NCI-H2227 treated with DMSO at 0.1 percent for 48 hours (cell line): ENCODE measurements at places on chromosomes 3 and 15.

DNA sequence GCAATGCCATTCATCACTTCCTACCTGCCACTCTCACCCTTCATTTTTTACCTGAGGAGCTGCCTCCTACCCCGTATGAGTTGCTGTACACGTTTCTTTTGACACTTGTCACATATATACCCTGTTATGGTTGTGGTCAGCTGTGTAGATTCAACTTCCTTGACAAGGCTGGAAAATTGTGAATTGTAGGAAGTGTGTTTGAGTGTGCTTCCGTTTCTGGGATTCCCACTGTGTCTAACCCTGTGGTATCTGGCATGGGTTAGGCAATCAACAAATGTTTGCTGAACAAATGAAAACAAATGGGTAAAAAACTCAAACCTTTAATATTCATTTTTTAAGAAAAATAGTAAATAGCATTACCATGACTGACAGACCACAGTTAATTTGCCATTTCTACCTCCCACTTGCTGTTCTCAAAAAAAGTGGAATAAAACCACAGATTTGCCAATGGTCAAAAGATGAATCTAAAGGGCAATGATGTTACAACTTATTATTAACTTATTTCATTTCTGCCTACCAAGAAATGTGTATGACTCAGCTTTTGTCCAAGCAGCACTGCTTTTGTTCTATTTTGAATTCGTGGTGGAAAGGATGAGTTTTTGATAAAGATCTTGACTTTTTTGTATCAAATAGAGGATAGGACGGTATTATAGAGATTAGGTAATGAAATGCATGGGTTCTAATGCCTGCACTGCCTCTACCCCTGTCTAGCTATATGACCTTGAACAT, 404.6 kb downstream of the LPP start:
- no peak for DNase-seq

DNA sequence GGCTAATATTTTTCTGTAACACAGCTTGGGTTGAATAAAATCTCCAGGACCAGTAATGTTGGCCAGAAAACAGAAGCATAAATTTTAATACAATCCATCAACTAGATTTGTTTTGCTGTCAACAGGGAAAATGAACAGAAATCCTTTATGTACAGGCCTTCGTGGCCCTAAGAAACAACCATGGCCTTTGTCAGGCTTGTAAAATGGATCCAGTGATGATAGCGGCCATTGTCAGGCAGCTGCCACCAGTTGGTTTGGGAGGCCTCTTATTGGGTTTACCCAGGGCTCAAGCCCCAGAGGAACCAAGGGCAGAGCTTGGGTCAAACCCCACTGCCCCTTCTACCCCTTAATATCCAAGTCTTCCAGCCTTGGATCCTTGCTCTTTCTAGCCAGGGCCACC, 5.6 kb upstream of the FYCO1 start:
- DNase-seq: no peak

GRCh38 chr15:34952481-34952880, 17.1 kb downstream of the AQR start:
- no peak for DNase-seq

GRCh38 chr3:153469162-153469561, 307.1 kb downstream of the RAP2B start:
- no peak for DNase-seq

GRCh38 chr3:30655187-30655812, 48.9 kb downstream of the TGFBR2 start:
- DNase-seq: no peak

DNA sequence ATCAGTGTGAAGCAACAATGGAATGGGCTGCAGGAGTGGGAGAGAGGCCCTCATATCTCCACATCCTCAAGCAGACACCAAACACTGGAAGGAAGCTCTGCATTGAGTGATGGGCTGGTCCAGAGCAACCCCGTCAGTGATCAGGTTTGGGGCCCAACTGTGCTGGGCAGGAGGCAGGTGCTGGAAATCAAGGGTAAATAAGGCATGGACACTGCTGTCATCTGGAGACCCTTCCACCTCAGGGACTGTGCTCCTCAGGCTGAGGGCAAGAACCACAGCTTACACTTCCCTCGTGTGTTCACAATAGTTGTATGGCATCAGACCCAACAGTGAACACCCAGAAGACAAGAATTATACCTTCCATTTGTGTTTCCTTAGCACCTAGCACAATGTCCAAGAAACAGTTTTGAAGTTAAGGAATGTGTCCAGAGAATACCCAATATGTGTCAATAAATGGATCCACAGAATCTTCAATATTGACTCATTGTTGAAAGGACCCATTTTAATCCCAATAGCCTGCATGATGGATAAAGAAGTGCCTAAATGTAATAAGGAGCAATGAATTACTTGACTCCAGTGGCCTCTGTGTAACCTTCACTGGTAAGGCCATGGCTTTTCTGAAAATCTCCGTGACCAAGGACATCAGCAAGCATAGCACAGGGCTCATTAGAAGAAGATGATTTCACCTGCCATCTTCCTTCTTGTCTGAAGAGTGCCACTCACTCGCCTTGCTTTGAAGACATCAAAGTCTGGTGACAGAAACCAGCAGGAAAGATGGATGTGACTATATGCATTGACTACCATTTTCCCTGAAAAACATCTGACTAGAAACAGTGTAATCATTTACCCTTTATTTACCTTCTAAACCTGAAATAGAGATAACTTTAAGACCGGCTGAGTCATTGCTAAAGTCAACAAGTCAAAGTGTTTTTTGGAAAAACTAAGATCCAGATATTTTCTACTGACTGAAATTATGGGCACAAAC, 7.0 kb upstream of the AHSG start:
- no peak for DNase-seq

DNA sequence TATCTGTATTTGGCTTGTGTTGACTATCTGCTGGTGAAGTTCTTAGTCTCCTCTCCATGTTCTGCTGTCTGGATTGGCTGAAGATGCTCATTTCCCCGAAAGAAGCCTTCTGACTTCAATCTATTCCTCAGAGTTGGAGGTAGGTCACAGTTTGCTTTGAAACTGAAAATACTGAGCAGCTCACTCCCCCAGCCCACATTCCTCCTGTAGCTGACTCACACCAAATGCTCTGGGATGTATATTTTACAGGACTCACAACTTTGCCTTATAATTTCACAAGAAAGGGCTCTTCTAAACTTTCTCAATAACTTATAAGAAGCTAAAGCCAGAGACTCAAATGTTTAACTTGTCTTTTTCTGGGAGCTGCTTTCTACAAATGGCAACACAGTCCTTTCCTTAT, 36.3 kb upstream of the SNX4 start:
- no peak for DNase-seq

- no peak for DNase-seq
These were observed 40.5 kb upstream of the CDV3 start for GRCh38 chr3:133532951-133533350.

DNA sequence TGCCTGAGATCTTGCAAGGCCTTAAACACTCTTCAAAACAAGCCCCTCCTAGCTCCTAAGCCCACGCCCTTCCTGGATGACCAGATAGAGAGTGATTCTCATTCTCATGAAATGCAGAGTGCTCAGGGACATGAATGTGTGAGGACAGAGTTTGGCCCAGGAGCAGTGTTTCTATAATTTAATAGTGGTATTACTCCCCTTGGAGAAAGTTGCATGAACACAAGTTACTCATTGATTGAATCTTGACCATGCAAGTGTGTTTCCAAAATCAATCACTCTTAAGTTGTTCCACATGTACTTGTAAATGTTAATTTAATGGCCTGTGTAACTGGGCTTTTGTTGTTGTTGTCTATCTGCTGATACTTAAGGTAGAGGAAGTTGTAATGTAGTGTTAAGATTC, 181.6 kb downstream of the ADAMTSL3 start:
- DNase-seq: no peak

DNA sequence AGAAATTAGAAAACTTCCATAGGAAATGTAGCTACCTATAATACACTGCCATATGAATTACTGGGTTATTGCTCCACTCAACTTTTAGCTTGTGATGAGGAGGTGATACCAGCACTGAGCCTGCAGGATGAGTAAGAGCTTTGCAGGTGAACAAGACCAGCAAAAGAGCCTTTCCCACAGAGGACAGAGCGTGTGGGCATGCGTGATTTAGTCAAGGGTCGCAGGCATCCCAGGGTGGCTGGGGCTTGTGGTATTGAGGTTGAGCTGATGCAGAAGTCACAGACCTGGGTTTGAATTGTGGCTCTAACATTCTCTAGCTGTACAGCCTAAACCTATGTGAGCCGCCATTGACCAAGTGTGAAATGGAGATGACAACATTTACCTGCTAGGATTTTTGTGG, 5.6 kb downstream of the NRROS start:
- no peak for DNase-seq

GRCh38 chr3:136543385-136543784, 208.8 kb downstream of the STAG1 start:
- DNase-seq: no peak

DNA sequence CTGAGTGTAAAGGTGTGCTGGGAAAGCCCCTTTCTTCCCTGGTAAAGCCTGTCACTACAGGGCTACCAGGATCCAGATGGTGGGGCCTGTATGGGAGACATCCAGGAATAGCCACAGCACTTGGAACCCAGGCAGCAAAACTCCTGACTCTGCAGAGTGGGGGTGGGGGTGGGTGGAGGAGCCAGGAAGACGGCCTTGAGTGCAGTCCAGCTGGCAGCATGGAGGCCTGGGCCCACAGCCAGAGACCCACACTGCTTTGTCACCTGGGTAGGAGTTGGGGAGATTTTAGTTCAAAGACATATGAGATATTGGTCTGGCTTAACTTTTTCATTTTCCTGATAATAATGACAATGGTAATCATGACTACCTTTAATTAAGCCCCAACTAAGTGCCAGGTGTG, 116.7 kb upstream of the MRPS22 start:
- DNase-seq: no peak

DNA sequence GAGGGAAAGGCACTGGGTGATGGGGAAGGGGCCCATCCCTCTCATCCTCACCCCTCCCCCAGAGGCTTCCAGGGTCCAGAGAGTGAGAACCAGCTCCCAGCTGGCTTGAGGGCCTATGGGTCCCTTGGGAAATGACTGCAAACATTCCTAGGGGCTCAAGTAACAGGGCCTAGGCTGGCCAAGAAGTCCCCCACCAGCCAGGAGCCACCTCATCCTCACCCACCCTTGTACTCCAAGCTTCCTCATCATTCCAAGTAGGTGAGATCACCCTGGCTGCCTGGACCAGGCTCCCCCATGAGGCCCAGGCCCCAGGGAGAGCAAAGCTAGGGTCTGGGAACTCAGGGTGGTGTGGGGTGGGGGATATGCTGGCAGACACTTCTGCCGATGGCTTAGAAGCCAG, 14.8 kb downstream of the LOXL1 start:
- no peak for DNase-seq

- DNase-seq: no peak
These were observed 12.4 kb upstream of the SEC13 start for GRCh38 chr3:10333349-10333650.

- no peak for DNase-seq
These were observed 879.3 kb downstream of the ROBO2 start for GRCh38 chr3:77919244-77919643.

- DNase-seq: no peak
These were observed 86.7 kb upstream of the RNF7 start for GRCh38 chr3:141651409-141651808.

DNA sequence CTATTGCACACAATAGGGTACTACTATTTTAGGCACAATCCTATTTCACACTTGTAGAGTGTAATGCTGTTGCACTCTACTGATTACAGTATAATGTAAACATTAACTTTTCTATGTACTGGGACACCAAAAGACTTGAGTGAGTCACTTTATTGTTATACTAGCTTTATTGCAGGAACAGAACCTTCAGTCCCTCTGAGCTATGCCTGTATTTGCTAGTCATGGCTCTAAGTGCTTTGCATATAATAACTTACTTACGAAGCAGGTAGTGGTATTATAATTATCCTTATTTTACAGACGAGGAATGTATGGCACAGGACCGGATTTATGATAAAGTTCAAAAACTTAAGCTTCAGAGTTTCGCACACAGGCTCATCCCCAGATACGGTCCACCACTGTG, 106.6 kb upstream of the SLC6A6 start:
- DNase-seq: no peak

DNA sequence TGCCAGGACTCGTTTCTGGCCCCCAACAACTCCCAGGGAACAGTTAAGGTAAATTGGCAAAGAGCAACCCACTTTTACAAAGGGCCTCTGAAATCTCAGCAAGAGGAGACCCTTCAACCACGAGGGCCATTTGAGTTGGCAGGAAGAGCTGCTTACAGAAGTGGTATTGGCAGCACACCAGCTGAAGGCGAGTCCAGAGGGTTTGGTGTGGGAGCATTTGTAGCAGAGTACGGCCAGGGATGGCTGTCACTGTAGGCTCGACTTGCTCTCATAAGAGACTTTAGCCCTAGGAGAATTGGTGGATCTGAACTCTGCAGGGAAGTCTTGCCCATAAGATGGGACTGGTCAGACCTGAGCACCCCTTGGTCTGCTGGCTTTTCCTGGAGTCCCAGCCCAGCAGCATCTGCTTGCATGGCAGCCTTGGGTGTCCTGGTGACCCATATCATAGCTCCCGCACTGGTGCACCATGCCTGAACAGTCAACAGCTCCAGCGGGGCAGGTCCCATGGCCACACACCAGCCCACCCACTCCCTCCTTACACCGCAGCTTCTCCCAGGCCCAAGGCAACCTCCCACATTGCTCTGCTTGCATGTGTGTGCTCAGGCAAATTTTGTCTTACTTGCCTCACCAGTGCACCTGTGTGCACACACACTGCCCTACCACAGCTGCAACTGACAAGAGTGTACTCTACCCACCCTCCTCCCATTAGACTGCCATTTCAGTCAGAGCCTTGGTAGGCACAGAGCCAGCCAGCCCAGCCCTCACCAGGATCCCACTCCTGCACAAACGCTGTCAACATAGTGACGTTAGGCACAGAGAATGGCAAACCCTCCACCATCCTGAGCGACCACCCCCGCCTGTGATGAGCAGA, 861.6 kb upstream of the DPPA4 start:
- DNase-seq: no peak

DNA sequence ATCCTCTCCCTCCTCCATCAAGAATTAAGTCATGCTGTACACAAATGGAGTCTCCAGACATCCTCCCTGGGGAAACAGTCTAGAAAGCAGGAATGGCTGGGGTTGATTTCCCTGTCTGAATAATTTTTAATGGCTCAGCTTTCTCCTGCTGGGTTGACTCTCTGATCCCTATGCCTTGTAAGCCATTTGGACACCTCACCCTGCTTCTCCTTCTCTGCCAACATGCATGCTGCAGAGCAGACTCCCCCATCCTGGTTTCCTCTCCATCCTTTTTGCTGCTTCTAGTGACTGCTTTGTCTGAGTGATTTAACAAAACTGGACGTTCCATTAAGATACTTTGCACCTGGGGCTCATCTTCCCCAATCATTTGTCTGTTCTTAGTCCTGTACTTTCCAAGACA, 22.2 kb downstream of the SV2B start:
- no peak for DNase-seq
